ENCODE measurements at places on chromosomes 16 and 17.

- DNase-seq: no peak
Measured at GRCh38 chr17:48589060-48589830, 796 bp downstream of the HOXB3 start.

- DNase-seq: no peak
Measured at GRCh38 chr16:54282202-54282927, 4.2 kb downstream of the IRX3 start.

GRCh38 chr16:2084895-2085625 lies 37.3 kb downstream of the TSC2 start:
- DNase-seq: no peak

- no peak for DNase-seq
Measured at GRCh38 chr16:38941-39892, 14.2 kb downstream of the POLR3K start.

Measured in right renal cortex interstitium (tissue), 3 donors.